Left forelimb (tissue), 1 donor: ENCODE measurements at places on chromosomes 2 and 18.

DNA sequence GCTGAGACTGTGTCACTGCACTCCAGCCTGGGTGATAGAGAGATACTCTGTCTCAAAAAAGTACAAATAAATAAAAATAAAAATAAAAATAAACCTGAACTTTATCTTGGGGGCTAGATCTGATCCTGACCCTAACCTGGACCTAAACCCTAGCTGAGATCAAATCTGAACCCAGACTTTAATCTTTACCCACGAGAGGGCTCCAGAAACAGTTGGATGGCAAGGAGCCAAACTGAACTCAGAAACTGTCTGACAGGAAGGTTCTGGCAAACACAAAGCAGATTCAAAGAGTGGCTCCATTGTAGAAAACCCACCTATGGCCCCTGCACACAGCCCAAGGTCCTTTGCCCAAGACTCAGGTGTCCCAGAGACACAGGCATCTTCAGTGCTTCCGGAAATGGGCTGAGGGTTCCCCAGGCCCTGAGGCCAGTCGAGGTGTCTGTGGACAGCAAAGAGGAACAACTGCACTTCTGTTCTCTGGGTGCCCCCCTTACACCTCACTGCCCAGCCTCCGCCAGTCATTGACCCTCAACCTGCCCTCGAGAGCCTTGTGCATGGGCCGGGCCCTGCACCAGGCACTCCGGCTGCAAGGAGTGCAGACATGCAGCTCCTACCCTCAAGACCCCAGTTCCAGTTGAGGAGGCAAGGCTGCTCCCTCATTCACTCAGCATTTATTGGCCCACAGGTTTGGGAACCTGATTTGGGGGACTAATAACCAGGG lies 95.2 kb downstream of the TFCP2L1 start:
- DNase-seq: peak; percentile 40

DNA sequence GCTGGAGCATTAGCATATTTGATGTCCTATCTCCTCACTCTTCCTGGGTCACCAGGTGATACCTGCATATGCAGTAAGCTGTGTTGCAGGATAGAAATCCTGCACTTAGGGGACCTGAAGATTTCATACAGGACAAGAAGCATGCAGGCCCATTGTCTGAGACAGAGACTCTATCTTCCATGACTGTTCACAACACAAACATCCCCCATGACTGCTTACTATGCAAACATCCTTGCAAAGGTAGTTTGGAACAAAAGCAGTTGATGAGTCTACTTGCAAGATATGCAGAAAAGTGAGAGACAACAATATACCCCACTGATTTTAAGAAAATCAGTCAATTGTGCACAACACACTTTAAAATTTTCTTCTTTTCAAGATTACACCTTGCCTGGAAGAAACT lies 108.6 kb upstream of the ZEB2 start:
- DNase-seq: no peak

DNA sequence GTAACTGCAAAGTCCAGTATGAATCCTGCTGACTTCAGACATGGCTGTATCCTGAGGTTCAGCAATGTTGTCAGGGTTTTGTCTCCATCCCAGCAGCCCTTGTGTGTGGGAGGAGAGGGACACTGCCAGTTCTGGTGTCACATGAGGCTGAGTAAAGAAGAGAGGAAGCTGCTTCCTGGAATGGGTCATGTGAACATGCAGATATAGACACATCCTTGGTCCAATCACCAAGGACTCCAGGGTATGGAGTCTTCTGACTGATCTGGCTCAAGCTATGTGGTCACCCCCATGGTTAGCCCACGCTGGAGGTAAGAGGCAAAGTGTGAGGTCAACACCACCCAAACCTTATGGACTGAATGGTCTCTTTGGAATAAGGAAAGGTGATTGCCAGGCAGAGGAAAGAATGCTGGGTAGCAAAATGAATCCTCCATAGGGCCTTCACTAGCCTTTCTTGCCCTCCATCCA lies 134.4 kb upstream of the SLC1A4 start:
- no peak for DNase-seq

DNA sequence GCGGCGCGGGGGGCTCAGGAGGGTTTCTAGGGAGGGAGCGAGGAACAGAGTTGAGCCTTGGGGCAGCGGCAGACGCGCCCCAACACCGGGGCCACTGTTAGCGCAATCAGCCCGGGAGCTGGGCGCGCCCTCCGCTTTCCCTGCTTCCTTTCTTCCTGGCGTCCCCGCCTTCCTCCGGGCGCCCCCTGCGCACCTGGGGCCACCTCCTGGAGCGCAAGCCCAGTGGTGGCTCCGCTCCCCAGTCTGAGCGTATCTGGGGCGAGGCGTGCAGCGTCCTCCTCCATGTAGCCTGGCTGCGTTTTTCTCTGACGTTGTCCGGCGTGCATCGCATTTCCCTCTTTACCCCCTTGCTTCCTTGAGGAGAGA lies 5.2 kb downstream of the PROC start:
- no peak for DNase-seq

- no peak for DNase-seq
These were observed 120.8 kb upstream of the NPAS2 start for GRCh38 chr2:100699131-100699530.

DNA sequence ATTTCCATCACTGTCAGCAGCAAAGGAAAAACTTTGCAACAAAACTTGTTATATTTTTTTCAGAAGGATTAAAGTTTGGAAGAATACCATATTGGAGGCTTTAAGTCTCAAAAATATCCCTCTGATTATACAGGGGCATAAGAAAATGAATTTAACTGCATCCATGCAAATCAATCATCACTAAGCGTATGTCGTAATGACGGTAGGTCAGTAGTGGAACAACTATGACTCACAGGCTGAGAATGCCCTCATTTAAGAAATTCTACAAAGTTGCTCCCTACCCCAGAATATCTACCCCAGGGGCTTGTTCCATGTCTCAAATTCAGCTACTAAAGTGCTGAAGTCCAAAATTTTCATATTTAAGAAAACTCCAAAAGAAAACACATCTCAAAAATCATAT lies 12.5 kb upstream of the NAB1 start:
- no peak for DNase-seq

DNA sequence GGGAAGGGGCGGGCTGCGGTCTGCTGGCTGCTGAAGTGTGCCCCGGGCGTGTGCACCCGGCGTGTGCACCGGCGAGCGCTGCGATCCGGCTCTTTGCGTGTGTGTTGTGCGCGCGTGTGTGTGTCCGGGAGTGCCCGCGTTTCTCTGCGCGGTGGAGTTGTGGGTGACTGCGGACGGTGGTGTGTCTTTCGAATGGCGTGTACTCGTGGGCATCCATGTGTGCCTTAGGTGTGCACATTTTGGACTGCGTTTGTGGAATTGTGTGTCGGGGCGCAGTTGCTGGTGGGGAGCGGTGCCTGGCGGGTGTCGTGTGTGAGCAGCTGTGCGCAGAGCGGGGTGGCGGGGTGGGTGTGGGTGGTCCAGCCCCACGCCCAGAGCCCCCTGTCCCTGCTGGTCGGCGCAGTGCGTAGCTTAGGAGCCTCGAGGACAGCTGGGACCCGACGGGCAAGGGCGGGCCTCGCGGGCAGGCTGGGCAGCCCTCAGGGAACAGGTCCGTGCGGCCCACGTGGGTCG lies 533 bp downstream of the HPCAL1 start:
- DNase-seq: no peak

- no peak for DNase-seq
These were observed 177.2 kb upstream of the SCN7A start for GRCh38 chr2:166671235-166671634.

DNA sequence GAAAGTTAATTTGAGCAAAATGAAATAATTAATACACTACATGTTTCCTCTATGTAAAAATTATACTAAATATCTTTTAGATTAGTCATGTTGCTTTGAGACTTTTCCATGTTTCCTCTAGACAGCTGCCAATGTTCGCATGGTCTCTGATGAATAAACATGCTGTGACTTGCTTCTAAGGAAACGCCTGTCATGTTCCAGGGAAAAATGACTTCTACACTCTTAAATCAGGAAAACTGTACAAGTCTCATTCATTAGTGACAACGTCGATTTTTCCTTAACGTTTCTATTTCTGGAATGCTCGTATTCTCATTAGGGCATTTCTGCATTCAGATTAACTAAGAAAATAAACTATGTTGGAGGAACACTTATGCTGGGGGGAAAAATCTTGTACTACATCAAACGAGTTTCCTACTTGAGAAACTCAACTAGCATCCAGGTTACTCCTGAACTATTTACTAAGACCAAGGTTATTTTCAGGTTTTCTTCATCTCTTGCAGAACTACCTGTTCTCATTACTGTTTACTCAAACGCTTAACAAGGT lies 1.6 kb downstream of the COBLL1 start:
- no peak for DNase-seq

- DNase-seq: no peak
These were observed 399.0 kb upstream of the HNRNPA3 start for GRCh38 chr2:176813621-176814049.

- DNase-seq: no peak
These were observed 67.5 kb upstream of the DTNB start for GRCh38 chr2:25740810-25741381.

GRCh38 chr18:26464128-26465011 lies 84.0 kb downstream of the KCTD1 start:
- no peak for DNase-seq

DNA sequence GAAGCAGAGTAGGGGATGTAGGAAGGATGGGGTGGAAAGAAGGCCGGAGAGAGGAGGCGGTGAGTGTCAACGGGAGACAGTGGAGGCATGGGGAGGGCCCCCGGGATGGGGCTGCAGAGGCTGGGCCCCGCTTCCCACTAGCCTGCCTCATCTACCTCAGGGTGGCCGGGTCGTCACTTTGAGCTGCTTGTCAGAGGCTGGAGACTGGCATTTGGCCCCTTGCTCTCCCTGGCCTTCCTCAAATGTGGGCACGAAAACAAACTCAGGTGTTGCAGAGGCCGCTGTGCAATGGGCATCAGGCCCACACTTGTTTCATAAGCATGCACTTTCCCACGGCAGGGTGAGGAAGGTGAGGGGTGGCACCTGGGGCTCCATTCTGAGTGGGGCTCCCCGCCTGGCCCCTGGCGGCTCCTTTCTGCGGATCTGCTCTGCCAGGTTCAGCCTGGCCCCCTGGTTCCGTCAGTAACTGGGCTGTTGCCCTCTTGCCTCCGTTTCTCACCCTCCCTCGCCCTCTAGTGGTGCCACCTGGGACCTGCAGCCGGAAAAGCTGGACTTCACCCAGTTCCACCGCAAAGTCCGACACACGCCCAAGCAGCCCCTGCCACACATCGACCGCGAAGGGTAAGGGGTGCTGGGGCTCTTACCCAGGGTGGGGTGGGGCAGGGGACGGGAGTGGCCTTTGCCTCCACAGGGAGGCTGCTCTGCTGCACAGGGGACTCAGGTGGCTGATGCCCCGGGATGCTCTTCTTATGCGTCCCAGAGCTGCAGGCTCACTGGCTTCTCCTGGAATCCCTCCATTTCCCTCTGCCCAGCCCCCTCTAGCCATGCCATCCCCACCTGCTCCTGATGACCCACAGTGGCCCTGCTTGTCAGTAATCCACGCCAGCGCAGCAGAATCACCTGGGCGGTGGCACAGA lies 125.4 kb downstream of the CTIF start:
- no peak for DNase-seq

DNA sequence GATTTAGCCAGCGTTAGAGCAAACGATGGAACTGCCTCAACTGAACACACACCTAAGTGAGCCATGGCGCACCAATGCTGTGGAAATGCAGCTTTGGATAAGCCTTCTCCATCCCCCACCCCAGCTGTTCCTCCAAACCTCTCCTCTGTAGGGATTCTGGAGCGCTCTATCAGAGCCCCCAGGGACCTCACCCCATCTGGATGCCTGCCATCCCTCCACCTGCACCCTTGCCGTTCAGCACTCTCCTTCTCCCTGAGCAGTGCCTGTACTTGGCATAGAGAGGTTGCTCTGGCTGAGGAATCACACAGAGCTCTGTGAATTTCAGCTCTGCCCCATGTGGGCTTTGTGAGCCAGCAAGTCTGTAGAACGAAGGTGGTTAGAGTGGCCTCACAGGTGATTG lies 42.8 kb upstream of the INHBB start:
- peak; percentile 26 for DNase-seq

GRCh38 chr18:62524440-62525200 lies 1.8 kb downstream of the ZCCHC2 start:
- DNase-seq: peak; percentile 81

DNA sequence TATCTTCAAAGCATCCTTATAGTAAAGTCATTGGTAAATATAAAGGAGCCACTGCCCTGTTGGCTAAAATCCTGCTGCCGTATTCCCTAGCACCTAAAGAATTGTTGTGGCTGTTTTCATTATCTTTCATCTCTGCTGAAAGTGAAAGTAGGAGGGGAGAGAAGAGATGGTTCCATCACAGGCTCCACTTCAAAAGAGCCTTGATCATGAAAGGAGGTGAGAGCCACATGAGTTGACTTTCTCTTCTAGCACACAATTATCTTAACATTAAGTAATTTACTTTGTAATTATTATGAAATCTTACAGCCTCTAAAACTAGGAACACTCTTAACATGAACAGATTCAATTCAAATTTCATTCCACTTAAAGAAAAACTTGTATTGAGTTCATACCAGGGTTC lies 1050.9 kb upstream of the LRRTM1 start:
- no peak for DNase-seq

DNA sequence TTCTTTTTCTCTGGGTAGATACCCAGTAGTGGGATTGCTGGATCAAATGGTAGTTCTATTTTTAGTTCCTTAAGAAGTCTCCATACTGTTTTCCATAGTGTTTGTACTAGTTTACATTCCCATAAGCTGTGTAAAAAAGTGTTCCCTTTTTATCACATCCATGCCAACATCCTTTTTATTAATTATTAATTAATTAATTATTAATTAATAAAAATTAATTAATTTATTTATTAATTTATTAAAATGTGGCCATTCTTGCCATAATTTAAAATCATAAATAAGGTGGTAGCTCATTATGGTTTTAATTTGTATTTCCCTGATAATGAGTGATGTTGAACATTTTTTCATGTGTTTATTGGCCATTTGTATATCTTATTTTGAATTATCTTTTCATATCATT lies 234.3 kb upstream of the FBXO11 start:
- DNase-seq: no peak

GRCh38 chr2:218983263-218983933 lies 1.6 kb downstream of the FEV start:
- DNase-seq: no peak

- DNase-seq: no peak
These were observed 750.1 kb downstream of the RNF144A start for GRCh38 chr2:7667260-7667757.

- no peak for DNase-seq
These were observed 46.9 kb upstream of the ASPRV1 start for GRCh38 chr2:70008290-70008689.

DNA sequence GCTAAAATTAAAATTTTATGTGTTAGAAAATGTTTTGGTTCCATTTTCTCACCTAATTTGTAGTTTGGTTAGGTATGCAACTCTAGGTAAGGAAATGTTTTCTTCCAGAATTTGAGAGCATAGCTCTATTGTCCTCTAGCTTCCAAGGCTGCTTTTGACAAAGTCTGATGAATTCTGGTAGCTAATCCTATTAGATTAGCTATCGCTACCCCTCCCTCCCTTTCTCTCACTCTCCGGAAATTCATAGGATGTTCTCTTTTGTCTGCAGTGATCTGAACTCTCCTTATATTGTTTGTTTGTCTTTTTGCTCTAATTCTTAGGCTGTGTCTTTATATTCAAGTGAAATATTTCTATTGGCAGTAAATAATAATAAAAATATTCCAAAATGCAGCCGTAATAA lies 382.9 kb downstream of the DCC start:
- DNase-seq: no peak
